ENCODE measurements at places on chromosomes 6 and 20.

- DNase-seq = no peak
These were observed 443.8 kb upstream of the GJE1 start for GRCh38 chr6:141688916-141689315.

DNA sequence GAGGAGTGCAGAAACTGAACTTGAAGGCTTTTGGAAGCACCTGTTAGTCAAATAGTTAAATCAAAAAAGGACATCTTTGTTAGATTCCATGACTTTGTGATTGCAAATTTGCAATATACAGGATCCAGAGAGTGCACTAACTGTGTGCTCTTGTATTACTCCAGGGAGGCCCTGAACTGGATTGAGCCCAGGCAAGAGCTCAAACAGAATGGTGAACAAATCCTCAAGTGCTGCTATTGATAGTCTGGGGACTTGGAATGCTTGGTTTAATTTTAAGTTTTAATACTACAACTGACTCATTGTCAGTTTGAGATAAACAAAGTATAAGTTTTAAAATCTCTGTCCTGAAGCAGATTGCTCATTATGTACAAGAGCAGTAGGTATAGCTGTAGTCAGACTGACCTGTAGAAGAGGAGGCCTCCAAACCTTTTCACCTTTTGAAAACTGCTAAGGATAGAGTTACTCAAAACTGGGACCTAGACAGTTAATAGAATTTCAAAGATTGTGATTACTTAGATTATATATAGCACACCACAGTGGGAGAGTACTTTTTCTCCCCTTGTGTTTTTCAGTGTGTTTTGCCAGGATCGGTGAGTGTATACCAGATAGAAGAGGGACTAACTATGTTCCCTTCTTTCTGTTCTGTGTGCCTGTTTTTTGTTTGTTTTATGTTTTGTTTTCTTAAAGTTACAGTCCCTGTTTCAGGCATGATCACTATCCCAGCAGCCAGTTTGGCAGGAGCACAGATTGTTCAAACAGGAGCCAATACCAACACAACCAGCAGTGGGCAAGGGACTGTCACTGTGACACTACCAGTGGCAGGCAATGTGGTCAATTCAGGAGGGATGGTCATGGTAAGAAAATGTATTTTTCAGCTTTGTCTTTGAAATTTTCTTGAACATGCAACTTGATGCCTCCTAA, 18.3 kb downstream of the NFYA start:
- DNase-seq = no peak

DNA sequence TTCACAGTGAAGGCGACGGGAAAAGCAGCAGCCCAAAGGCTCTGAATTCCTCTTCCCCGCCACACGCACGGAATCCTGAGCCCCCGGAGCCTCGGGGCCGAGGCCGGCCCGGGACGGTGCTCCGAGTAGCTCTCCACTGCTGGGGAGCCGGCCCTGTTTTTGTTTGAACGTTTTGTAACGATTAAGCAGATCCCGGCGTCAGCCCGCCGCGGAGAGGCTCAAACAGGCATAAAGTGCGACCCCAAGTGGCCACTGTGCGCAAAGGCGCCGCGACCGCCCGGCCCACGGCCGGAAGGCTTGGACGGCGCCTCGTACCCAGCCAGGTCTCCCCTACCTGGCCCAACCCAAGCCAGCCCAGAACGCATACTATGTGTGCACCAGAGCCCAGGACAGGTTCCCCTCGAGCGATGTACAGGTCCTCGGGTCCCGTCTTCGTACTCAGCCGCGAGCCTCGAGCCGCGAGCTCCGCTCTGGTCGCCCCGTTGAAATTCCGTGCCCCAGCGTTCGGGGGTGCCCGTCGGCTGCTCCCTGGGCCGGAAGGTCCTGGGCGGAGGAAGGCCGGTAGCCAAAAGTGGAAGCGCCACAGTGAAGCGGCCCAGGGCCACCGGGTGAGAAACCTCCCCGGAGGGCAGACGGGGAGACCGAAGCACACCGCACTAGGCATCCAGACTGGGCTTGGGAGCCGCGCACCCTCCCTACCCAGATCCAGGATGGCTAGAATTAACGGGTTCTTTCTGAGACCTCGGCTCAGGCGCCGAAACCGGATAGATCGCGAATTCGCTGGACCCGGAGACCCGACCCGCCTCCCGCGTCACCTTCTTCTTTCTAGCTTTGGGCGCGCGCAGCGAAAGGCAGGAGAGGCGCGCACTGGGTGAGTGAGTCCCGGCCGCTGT, 1.2 kb upstream of the MAFB start:
- peak; percentile 10 for DNase-seq

DNA sequence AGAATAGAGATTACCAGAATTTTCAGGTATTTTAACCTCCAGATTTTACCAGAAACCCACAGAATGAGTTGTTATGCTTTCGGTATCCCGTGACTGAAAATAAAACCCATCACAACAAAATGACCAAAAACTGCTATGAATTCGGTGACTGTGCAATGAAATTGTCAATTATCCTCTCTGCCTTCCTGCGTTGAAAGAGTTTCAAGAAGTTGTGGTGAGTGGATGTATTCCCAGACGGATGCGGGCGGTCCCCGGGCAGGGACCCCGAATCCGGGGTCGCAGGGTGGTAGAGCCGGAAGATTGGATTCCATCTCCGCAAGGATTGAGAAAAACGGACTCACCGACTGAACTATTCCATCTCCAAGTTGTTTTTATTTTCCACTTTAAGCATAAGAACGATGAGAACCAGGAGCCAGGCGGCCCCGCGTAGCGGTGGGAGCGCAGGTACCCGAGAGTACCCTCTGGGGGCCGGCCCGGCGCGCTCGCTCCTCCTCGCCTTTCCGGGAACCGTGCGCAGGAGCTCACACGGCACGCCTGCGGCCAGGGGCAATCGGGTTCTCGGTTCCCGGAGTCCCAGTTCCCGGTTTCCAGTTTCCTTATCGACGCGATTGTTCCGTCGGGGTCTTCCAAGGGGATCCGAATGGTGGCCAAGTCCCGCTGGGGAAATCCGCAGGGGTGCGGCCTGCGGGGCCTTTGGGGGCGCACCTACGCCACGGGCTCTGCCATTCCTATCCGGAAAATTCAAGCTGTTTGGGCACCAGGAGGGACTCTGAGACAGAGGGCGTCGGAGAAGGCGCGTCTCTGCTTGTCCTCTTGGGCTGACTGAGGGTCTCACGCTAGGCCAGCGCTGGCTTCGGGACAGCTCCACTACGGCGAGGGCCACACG, 104.9 kb upstream of the PRDM1 start:
- DNase-seq = peak; percentile 26

DNA sequence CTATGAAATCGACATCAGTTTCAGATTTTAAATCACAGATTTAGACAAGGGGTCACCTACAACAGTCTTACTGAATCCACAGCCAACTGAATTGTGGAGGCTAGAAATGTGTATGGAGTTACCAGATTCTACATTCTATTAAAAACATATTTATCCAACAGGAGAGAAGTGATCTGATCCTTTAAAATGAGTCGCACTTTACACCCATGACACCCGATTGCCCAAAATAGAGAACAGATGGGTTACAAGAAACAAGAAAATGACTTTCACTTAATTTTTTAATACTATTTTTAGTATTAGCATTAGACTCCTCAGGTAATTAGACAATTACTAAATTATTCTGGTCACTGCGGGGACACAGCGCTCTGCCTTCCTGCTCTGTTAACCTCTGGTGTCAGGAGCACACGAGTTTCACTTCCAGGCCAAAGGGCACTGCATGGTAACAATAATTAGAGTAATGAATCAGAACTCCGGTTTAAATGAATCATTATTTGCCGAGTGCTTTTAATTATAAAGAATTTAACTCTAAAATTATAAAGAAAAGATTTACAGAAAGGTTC, 108.6 kb downstream of the ATP9A start:
- no peak for DNase-seq

DNA sequence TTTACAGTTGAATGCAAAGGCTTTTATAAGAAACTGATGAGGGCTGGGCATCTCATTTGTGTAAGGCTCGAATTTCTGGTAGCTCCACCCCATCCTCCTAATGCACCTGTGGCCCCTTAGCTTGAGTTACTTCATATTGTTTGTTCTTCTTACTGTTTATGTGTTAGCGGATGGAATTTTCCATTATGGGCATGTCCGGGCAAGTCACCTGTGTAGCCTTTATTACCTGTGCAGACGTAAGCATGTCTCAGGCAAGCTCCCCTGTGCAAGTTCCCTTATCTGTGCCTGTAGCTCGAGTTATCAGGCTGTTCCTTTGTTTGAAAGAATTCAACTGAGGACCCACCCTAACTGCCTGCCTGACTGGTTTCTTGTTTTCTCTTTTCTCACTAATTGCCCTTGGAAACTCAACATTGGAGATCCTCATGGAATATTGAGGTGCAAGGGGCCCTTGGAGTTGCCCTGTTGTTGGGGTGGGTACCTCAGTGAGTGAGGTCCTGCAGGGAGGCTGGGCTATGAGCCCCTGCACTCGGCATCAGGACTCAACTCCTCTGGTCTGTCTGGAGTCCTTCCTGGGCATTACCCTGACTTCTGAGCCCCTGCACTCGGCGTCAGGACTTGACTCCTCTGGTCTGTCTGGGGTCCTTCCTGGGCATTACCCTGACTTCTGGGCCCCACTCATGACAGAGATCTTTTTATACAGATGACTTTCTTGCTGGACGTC, 207.9 kb upstream of the SULF2 start:
- no peak for DNase-seq

Data from activated T-helper 1 cell treated with Interleukin-2 at 50 U/mL for 16 hours (primary cell).